ENCODE measurements at places on chromosomes 6 and 20. TPM values are rescaled to one million over a fixed set of nuclear protein-coding genes. Genes with fewer than 3 reads are reported as not detected.
A peak's percentile ranks its signal among the peaks of the same experiment; 100 is the strongest.

DNA sequence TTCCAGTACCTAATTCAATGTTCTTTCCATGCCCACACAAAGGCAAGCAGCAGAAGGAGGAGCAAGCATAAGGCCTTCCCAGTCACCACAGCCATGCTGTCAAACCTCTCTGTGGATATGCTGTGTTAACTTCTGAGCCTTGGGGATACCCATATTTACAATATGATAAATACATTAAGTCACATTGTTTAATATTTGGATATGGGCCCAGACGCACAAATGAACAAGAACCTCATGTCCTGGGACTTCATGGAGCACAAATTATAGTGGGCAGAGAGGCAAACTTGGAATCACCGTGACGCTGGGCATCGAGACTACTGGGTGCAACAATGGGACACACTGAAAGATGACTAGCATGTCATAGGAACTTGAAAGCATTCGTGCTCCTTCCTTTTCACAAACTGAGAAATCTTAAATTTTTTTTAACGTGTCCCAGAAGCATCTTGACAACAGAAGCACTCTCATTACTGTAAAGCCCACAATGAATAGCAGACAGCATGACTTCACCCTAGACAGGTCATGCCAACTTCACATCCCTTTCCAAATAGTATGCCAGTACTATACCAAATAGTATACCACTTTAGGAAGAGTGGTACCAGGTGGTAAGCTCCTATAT lies 16.0 kb downstream of the SOD2 start:
- no peaks in the 10 kb centered on the region for H3K4me1 ChIP-seq
- H3K27me3 ChIP-seq = no peaks in the 10 kb centered on the region
- no peak for DNase-seq
- H3K27ac ChIP-seq = peak overlapping the region; percentile 27

DNA sequence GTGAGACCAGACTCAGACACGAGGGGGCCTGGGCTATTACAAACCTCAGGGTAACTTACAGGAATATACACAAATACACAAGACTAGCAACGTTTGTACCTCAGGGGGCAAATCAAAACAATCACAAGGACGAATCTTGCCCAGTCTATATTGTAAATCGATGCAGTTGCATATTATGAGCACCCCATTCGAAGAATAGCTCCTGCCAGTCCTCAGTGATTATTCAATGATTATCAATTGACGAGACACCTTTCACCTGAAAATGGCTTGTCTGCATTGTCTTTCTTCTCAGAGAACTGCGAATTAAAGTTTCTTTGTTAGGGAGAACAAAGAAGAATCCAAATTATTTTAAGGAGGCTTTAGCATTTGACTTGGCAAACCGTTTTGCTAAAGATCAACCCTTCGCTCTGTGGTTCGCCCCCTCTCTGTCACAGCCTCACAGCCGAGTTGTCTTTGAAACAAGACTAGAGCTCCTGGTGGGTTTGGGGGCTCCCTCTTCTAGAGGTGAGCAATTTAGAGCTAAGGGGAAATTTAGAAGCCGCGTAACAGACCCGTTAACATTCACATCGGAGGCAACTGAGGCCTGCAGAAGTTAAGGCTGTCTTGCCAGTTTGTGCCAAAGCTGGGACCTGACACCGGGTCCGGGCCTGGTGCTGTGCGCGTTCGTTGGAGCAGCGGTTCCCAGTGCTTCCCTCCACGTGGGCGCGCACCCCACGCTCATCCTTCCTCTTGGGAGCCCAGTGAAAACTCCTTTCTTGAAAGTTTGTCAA lies 24.9 kb upstream of the MAP3K7 start:
- no peak overlapping the region for H3K27ac ChIP-seq
- no peak for DNase-seq
- H3K36me3 ChIP-seq = no peaks in the 10 kb centered on the region
- H3K27me3 ChIP-seq = peaks cover 42% of the 10 kb centered on the region

SMPDL3A gene
- 38.4 TPM for total RNA-seq

RNASET2 gene
- total RNA-seq = 4.6 TPM

DEFB132 gene
- total RNA-seq = not detected

AGER gene
- total RNA-seq = 1.5 TPM

RAD21L1 gene
- total RNA-seq = not detected

DNA sequence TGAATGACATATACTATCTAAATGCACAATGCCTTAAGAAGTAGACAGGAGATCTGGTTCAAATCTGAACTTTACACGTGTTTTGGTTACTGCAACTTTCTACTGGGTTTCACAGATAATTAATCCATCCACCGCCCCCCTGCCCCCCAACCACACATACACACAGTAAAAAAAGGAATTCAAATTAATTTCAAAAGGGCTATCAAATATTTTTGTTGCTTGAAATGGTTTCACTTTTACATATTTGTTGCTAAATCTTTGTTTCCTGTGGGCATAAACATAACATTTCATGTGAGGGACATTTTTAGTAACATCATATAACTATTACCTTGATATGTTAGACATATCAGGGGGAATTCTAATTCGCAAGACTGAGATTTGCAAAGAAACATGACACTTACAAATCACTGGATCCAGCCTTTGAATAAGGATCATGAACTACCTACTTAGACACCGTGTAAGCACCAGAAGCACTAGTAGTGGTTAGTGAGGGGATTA lies 7.5 kb downstream of the NEDD9 start:
- DNase-seq = no peak
- peak overlapping the region; percentile 23 for H3K27ac ChIP-seq
- no peaks in the 10 kb centered on the region for H3K27me3 ChIP-seq
- H3K4me3 ChIP-seq = peak overlapping the region; percentile 22
- H3K4me1 ChIP-seq = no peaks in the 10 kb centered on the region
- H3K36me3 ChIP-seq = no peaks in the 10 kb centered on the region

DNA sequence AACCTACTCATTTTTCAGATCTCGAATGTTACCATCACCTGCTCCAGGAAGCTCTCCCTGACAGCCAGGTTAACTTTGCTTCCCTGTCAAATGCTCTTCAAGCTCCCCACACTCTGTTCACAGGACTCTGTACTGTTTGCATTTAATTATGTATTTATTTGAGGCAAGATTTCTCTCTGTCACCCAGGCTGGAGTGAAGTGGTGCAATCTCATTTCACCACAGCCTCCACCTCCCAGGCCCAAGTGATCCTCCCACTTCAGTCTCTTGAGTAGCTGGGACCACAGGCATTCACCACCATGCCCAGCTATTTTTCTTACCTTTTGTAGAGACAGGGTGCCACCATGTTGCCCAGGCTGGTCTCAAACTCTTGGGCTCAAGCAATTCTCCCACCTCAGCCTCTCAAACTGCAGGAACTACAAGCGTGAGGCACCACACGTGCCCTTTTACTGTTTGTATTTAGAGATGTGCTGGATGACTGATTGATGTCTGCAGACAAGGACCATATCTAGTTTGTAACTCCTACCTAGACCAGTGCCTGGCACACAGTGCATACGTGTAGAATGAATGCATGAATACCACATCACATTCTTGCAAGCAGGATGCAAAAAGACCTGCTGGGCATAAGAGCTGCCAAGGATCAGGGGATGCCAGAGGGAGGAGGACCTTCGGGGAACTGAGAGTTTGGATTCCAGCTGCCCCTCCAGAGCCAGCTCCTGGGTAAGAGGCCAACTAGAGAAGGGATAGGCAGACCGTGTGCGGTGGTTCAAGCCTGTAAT lies 15.6 kb upstream of the CBFA2T2 start:
- no peak for DNase-seq
- no peak overlapping the region for H3K4me3 ChIP-seq
- no peaks in the 10 kb centered on the region for H3K4me1 ChIP-seq
- no peaks in the 10 kb centered on the region for H3K36me3 ChIP-seq
- H3K27ac ChIP-seq = no peak overlapping the region
- H3K27me3 ChIP-seq = peaks cover 9% of the 10 kb centered on the region

OOEP gene
- total RNA-seq = not detected

NTSR1 gene
- not detected for total RNA-seq

DNA sequence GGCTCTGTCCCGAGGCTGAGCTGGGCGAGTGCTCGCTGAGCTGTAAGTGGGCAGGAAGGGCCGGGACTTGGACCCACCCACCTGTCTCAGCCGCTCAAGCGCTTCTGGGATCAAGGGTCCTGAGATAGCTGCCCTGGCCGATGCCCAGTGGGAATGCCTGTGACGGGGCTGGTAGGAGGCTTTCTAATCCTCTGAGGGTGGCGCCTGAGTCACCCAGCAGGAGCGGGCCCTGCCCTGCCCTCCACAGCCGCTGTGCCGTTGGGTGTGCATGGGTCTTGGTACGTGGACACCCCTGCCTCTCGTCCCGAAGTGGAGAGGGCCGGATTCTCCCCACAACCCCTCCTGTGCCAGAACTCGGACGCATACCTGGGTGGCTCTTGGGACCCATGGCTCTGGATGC lies 43.1 kb upstream of the GATA5 start:
- H3K27me3 ChIP-seq = no peaks in the 10 kb centered on the region
- no peaks in the 10 kb centered on the region for H3K36me3 ChIP-seq
- peaks cover 26% of the 10 kb centered on the region for H3K4me1 ChIP-seq
- DNase-seq = peak; percentile 75
- no peak overlapping the region for H3K27ac ChIP-seq

- H3K27ac ChIP-seq = no peak overlapping the region
- no peaks in the 10 kb centered on the region for H3K27me3 ChIP-seq
- H3K4me1 ChIP-seq = peaks cover 12% of the 10 kb centered on the region
- H3K4me3 ChIP-seq = no peak overlapping the region
- no peaks in the 10 kb centered on the region for H3K36me3 ChIP-seq
Observed at GRCh38 chr6:63802606-63803206, 167.1 kb downstream of the PHF3 start.

GRCh38 chr6:118890997-118891790 lies 2.8 kb upstream of the ASF1A start:
- no peak overlapping the region for H3K4me3 ChIP-seq
- H3K27ac ChIP-seq = no peak overlapping the region
- DNase-seq = no peak
- H3K36me3 ChIP-seq = peaks cover 2% of the 10 kb centered on the region
- peaks cover 14% of the 10 kb centered on the region for H3K4me1 ChIP-seq

DNA sequence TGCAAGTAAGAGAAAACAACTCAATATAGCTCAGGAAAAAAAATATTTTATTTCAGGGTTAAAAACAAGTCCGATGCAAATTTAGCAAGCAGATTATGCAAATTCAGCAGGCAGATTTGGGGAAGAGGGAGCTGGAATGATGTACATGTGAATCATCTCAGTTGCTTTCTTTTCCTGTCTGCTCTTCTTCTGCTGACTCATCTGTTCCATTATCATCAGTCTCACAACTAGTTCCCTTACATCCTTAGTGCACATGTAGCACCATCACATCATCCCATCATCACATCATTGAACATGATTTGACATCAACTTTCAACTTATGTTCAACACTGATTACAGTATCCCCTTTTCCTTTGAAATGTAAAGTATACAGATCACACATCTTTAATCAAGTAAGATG lies 11.5 kb upstream of the DEFB113 start:
- no peaks in the 10 kb centered on the region for H3K27me3 ChIP-seq
- H3K27ac ChIP-seq = no peak overlapping the region
- no peaks in the 10 kb centered on the region for H3K4me1 ChIP-seq

DNA sequence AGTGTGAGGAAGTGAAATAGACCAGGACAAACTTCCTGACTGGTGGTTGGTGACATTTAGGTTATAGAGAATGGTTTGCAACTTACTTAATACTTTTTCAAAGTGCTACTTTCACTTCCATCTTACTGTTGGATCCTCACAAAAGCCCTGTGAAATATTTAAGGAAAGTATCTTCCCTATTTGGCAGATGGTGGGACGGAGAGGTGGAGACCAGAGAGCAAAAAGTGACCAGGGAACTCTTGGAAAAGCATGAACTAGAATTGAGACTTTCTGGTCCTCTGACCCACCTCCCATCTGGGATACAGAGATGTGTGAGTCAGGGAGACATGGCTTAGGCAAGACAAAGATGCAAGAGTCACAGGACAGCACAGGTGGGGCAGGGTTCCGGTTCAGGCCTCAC lies 3.0 kb downstream of the TRIM10 start:
- H3K27me3 ChIP-seq = no peaks in the 10 kb centered on the region
- H3K27ac ChIP-seq = no peak overlapping the region
- no peaks in the 10 kb centered on the region for H3K4me1 ChIP-seq

DNA sequence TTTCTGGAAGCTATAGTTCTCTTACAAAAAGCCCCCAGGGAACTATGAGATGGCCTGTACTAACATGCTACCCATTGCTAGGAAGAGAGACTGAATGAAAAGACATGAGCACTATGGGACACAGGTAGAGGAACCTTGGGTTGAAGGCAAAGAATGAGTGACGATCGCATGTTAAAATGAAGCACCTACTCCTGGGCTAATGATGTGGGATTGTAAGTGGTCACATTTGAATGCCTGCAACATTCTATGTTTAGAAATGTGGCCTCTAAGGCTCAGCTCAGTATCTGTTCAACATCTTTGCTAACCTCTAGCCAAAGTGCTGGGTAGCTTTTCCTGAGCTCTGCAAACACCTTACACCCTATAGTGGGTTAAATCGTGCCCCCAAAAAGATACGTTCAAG lies 5.2 kb upstream of the ZC3H12D start:
- H3K4me3 ChIP-seq = no peak overlapping the region
- no peak overlapping the region for H3K27ac ChIP-seq
- no peak for DNase-seq
- no peaks in the 10 kb centered on the region for H3K27me3 ChIP-seq
- no peaks in the 10 kb centered on the region for H3K36me3 ChIP-seq

DNA sequence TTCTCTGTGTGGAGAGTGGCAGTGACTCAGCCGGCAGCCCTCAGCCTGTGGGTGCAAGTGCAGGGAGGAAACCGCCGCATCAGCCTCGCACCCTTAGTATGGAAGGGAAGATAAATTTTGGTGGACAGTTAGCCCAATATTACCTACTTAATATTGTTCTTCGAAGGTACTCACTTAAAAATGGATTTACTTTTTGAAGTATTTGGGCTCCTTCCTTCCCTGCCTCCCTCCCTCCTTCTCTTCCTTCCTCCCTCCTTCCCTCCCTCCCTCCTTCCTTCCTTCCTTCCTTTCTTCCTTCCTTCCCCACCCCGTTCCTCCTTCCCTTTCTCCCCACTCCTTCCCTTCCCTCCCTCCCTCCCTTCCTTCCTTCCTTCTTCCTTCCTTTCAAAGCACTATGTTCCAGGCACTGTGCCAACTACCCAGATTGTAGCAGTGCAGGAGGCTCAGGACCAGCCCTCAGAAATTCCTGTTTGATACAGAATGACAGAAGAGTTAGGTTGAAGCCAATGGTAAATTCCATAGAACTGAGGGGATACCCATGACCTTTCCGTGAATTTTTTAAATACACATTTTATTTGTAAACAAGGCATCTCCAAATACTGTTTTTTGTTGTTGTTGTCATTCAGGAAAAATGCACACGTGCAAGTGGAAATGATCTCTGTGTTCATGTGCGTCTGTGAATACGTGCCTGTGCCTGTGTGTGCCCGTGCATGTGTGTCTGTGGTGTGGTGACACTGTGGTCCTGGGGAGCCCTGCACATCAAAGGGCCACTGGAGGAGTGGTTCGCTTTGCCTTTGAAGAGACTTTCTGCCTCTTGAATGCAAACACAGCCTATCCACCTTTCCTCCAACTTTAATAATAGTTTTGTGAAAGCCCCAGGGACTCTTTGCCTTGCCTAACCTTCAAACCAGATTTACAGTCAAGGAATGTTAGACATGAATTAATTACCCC lies 141.7 kb downstream of the EDN3 start:
- no peaks in the 10 kb centered on the region for H3K36me3 ChIP-seq
- H3K27me3 ChIP-seq = peaks cover 14% of the 10 kb centered on the region
- no peak overlapping the region for H3K4me3 ChIP-seq
- H3K27ac ChIP-seq = no peak overlapping the region

GRCh38 chr6:108294297-108294726 lies 542 bp upstream of the AFG1L start:
- H3K4me3 ChIP-seq = peak overlapping the region; percentile 89
- H3K36me3 ChIP-seq = no peaks in the 10 kb centered on the region
- no peak for DNase-seq
- H3K4me1 ChIP-seq = peaks cover 12% of the 10 kb centered on the region
- H3K27ac ChIP-seq = peak overlapping the region; percentile 93

RAET1E gene
- total RNA-seq = 3.1 TPM

GRCh38 chr6:156658966-156659821 lies 118.0 kb upstream of the ARID1B start:
- H3K4me1 ChIP-seq = peaks cover 9% of the 10 kb centered on the region
- H3K27ac ChIP-seq = no peak overlapping the region
- no peaks in the 10 kb centered on the region for H3K27me3 ChIP-seq

PSORS1C2 gene
- total RNA-seq = not detected

All from psoas muscle (tissue), 8 donors.